ENCODE measurements at places on chromosomes 16 and 17. TPM values are rescaled to one million over a fixed set of nuclear protein-coding genes. Genes with fewer than 3 reads are reported as not detected.
A peak's percentile ranks its signal among the peaks of the same experiment; 100 is the strongest.

SHCBP1 gene
- total RNA-seq = 0.42 TPM

PRR14 gene
- total RNA-seq = 50.0 TPM

ETV4 gene
- total RNA-seq = not detected

PRAC2 gene
- total RNA-seq = not detected

AIPL1 gene
- not detected for total RNA-seq

CLDN9 gene
- total RNA-seq = 0.32 TPM

TUFM gene
- total RNA-seq = 63.1 TPM

ITGA2B gene
- 1.7 TPM for total RNA-seq

- H3K36me3 ChIP-seq = no peaks in the 10 kb centered on the region
- no peak overlapping the region for H3K4me3 ChIP-seq
- no peak overlapping the region for H3K27ac ChIP-seq
- H3K27me3 ChIP-seq = no peaks in the 10 kb centered on the region
- no peak for DNase-seq
Observed at GRCh38 chr16:46782320-46782719, 34.2 kb upstream of the MYLK3 start.

GRCh38 chr17:50911890-50912289 lies 45.7 kb upstream of the TOB1 start:
- H3K27ac ChIP-seq = no peak overlapping the region
- DNase-seq = no peak
- H3K36me3 ChIP-seq = no peaks in the 10 kb centered on the region
- H3K27me3 ChIP-seq = no peaks in the 10 kb centered on the region
- H3K4me3 ChIP-seq = no peak overlapping the region

- H3K27me3 ChIP-seq = no peaks in the 10 kb centered on the region
- peaks cover 13% of the 10 kb centered on the region for H3K4me1 ChIP-seq
- DNase-seq = peak; percentile 66
Observed at GRCh38 chr16:31568577-31569359, 41.1 kb downstream of the AHSP start.

DNA sequence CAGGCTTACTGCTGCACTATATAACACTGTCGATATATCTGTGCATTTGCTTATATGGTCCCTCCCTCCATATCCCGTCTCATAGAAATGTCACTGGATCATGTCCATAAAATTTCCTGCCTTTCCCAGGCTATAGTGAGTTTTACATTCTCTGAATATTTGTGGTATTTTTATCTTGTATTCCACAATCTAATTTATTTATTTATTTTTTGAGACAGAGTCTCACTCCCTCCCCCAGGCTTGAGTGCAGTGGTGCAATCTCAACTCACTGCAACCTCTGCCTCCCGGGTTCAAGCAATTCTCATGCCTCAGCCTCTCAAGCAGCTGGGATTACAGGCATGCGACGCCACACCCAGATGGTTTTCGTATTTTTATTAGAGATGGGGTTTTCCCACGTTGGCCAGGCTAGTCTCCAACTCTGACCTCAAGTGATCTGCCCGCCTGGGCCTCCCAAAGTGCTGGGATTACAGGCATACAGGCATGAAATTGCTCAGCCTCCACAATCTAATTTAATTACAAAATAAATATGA lies 12.9 kb downstream of the TRIM37 start:
- H3K27ac ChIP-seq = peak overlapping the region; percentile 45
- no peak for DNase-seq
- peaks cover 17% of the 10 kb centered on the region for H3K4me1 ChIP-seq
- no peak overlapping the region for H3K4me3 ChIP-seq
- H3K36me3 ChIP-seq = peaks cover 17% of the 10 kb centered on the region

GRCh38 chr16:50371936-50372595 lies 3.3 kb upstream of the BRD7 start:
- no peaks in the 10 kb centered on the region for H3K27me3 ChIP-seq
- DNase-seq = peak; percentile 72
- peaks cover 41% of the 10 kb centered on the region for H3K4me1 ChIP-seq
- H3K36me3 ChIP-seq = no peaks in the 10 kb centered on the region

DNA sequence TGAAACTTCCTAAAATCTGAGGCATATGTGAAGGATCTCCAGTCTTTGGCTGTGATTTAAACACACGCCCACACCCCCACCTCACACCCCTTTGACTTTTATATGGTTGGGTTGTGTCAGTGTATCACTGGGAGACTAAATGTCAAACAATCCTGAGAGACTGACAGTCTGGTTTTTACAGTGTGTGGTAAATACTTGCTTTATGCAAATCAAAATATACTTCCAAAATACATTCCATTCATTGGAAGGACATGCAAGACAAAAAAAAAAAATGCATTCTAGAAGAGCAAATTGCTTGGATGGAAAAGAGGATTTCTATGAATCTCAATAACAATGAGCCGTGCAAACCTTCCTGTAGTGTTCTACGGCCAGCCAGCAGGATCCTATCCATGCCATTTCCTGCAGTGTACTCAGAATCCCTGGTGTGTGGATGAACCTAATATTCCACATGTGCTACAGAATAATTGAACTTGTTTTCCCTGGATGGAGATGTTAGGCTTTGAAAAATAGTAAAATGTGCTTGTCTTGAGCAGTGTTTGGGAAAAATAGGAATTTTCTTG lies 602.1 kb upstream of the GOT2 start:
- H3K4me3 ChIP-seq = no peak overlapping the region
- H3K4me1 ChIP-seq = no peaks in the 10 kb centered on the region
- H3K36me3 ChIP-seq = no peaks in the 10 kb centered on the region
- no peaks in the 10 kb centered on the region for H3K27me3 ChIP-seq
- H3K27ac ChIP-seq = no peak overlapping the region

DNA sequence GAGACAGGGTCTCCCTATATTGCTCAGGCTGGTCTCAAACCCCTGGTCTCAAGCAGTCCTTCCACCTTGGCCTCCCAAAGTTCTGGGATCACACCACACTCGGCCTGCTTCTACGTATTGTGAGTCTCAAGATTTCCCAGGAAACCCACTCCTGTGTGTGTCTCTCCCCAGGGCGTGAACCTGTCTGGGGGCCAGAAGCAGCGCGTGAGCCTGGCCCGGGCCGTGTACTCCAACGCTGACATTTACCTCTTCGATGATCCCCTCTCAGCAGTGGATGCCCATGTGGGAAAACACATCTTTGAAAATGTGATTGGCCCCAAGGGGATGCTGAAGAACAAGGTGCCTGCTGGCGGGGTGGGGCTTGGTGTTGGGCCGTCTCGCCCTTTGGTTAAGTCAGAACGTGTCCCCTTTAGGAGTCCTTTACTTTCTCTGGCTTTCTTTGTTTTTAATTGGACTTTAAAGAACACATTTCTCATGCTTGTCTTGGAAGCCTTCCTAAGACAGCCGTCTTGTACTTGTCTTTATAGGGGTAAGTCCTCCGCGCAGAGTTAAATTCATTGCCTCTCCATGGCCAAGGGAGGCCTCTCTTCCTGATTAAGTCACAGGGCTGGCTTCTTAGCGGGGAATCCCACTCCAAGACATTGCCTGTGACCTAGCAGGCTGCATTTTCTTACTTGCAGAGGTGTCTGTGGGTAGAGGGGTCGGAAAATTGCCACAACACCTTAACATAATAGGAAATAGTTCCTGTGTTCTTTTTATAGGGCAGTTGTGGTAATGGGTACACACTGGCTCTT lies 136.4 kb downstream of the ABCC6 start:
- no peak for DNase-seq
- H3K4me1 ChIP-seq = peaks cover 64% of the 10 kb centered on the region

- no peak overlapping the region for H3K4me3 ChIP-seq
- no peak overlapping the region for H3K27ac ChIP-seq
- H3K4me1 ChIP-seq = no peaks in the 10 kb centered on the region
- H3K36me3 ChIP-seq = no peaks in the 10 kb centered on the region
- DNase-seq = no peak
- peaks cover 8% of the 10 kb centered on the region for H3K27me3 ChIP-seq
Observed at GRCh38 chr17:16814439-16814838, 124.4 kb downstream of the CCDC144A start.

DNA sequence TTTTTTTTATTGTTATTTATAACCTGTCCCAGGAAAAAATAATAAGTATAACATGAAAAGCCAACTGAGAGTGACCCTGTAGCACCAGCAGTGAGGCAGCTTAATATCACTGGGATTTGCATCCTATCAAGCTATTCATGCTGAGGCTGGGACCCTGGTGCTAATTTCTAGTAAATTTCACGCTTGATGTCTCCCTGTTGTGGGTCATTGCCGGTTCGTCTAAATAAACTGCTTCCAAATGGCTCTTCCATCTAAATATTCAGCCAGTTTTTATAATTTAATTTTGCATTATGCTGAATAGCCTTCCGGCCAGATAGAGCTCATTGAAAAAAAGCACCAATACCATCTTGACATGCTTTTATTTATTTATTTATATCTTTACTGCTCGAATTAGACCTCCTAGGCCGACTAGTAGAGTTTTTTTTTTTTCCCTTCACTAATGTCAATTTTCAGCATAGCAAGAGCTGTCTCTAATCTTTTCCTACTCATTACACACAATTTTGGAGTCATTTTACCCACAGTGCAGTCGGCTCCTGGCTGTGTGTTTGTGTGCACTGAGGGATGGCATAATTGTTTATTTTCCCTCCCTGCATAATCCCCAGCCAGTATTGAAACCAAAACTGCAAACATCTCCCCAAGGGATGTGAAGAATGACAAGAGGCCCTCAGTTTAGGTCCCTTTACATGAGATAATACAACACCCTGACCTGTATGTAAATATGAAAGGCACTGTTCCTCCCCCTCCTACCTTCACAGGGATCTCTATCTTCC lies 168.8 kb downstream of the AATF start:
- no peak overlapping the region for H3K4me3 ChIP-seq
- DNase-seq = no peak
- H3K4me1 ChIP-seq = no peaks in the 10 kb centered on the region
- peaks cover 54% of the 10 kb centered on the region for H3K36me3 ChIP-seq
- no peaks in the 10 kb centered on the region for H3K27me3 ChIP-seq
- H3K27ac ChIP-seq = no peak overlapping the region

DNA sequence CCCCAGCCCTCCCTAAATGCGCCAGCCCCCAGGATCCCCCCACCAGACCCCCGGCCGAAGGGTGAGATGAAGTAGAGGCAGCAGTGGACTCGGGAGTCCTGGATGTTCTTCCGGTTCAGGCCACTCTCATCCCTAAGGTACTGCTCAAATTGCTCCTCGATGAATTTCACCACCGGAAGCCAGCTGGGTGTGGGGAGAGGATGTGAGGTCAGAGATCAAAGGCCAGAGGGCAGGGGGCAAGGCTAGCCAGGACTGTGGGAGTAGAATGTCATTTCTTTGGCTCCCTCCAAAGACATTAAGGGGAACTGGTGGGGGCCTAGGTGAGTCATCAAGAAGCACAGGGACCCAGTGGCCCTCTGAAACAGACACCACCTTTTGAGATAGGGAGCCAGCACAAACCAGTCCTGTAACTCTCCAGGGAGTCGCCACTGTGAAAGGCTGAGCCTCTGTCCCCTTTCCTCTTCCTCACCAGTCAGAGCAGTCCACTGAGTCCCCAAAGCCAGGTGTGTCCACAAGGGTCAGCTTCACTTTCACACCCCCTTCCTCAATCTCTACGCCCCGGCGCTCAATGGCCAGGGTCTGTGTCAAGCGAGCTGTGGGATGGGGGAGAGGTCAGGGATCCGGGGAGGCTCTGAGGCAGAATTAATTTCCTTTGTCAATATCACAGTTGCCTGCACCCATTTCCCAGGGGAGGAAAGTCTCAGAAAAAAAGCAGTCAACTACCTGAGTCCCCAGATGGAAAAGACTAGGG lies 895 bp downstream of the SEPTIN1 start:
- H3K27me3 ChIP-seq = no peaks in the 10 kb centered on the region
- peaks cover 29% of the 10 kb centered on the region for H3K4me1 ChIP-seq
- no peaks in the 10 kb centered on the region for H3K36me3 ChIP-seq
- H3K27ac ChIP-seq = no peak overlapping the region
- DNase-seq = no peak
- H3K4me3 ChIP-seq = no peak overlapping the region

- H3K27ac ChIP-seq = no peak overlapping the region
- no peak overlapping the region for H3K4me3 ChIP-seq
- H3K36me3 ChIP-seq = no peaks in the 10 kb centered on the region
Observed at GRCh38 chr17:78460176-78460675, 81.8 kb downstream of the PGS1 start.

GRCh38 chr17:19304209-19304608 lies 58.3 kb downstream of the B9D1 start:
- H3K36me3 ChIP-seq = no peaks in the 10 kb centered on the region
- H3K27ac ChIP-seq = peak overlapping the region; percentile 9
- no peak for DNase-seq
- H3K27me3 ChIP-seq = no peaks in the 10 kb centered on the region
- no peak overlapping the region for H3K4me3 ChIP-seq

- peak overlapping the region; percentile 91 for H3K27ac ChIP-seq
- H3K27me3 ChIP-seq = no peaks in the 10 kb centered on the region
- H3K4me3 ChIP-seq = peak overlapping the region; percentile 74
- no peaks in the 10 kb centered on the region for H3K36me3 ChIP-seq
- DNase-seq = no peak
- peaks cover 40% of the 10 kb centered on the region for H3K4me1 ChIP-seq
Observed at GRCh38 chr16:24728891-24729242, 584 bp upstream of the TNRC6A start.

DNA sequence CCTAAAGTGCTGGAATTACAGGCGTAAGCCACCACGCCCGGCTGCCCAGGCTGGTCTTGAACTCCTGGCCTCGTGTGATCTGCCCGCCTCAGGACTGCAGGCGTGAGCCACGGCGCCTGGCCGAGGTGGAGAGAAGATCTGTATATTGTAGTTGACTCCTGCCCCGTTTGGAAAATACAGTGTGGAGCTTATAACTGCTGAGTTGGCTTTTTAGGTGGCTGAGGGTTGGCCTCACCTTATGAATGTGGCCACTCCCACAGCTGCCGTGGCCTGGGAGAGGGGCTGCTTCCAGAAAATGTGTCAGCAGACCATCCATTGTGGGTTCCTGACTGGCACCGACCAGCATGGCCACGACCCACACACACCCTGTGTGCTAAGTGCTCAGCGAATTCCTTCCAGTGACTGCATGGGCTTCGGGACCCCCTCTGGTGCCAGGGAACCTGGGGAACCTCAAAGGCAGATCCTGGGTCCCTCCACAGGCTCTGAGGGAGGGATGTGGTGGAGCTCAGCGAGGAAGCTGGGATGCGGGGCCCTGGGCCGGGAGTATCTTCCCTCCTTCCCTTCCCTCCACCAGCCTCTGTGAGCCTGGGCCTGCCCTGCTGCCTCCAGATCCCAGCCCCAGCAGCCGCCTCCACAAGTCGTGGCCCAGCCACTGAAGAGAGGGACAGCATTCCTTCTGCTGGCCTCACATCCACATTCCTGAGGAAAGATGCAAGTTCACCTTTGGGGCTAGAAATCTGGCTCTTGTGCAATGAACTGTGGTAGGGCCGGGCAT lies 10.9 kb upstream of the RAB11FIP3 start:
- H3K27me3 ChIP-seq = no peaks in the 10 kb centered on the region
- H3K27ac ChIP-seq = no peak overlapping the region
- H3K4me1 ChIP-seq = no peaks in the 10 kb centered on the region
- H3K36me3 ChIP-seq = peaks cover 25% of the 10 kb centered on the region
- no peak overlapping the region for H3K4me3 ChIP-seq

All from esophagus muscularis mucosa (tissue), 4 donors.